ENCODE measurements at places on chromosomes 6 and 20.

DNA sequence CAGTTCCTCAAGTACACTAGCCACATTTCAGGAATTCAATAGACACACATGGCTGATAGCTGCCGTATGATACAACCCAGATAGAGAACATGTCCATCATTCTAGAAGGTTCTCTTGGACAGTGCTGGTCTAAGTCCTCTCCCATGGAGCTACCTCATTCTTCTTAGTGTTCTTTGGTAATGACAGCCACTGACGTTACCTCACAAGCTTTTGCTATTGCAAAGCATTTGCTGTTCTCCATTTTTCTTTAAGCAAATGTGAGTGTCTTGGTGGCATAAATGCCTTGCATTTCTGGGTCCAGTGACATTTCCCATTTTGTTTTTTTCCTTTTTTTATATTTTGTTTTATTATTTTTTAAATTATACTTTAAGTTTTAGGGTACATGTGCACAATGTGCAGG is 8.3 kb upstream of the CEBPB start:
- DNase-seq: no peak

- DNase-seq: no peak
Measured at GRCh38 chr6:157393669-157394327, 12.8 kb downstream of the ZDHHC14 start.

GRCh38 chr6:169274781-169275180 is 21.1 kb upstream of the THBS2 start:
- no peak for DNase-seq

DNA sequence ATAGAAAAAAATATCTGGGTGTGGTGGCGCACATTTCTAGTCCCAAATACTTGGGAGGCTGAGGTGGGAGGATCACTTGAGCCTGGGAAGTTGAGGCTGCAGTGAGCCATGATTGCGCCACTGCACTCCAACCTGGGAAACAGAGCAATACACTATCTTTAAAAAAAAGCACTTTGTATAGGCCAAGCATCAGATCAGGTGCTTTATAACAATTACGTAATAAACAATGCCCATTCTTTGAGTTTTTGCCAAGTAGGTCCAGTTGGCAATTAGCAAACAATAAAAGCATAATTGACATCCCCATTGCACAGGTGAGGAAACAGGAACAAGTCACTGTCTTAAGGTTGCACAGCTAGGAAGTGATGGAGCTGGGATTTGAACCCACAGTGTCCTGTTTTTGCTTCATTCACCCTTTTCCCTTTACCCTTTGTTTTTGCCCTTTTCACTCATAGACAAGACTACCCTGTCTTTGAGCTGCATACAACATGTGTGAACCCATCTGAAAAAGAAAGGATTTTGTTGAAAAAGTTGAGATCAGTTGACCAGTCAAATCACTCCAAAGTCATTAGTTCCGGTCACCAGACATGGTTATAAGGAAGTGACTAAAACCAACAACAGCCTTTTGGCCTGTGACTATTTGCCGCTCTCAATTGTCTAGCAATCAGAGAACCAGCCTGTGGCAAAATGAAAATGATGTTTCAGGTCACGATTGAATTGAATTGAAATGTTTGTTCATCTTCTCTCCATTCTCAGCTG is 303.6 kb downstream of the TFAP2C start:
- DNase-seq: no peak

DNA sequence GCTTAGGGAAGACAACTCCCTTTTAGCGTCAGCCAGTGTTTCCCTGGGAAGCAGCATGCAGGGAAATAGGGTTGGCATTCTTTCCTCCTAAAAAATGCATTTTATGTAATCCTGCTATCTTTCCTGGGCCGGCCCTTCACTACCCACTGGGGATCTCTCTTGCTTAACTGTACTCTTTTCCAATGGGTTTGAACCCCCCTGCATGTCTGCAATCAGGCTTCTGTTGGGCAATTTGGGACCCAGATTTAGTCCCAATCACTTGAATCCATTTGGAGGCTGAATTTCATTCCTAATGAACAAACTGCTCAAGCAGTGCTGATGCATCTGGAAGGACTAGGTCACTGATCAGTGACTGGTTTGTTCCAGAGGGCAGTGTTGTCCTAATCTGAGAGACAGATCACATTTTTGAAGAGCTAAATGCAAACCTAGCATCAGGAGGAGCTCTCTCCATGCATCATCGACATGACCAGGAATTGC is 152.0 kb downstream of the TSHZ2 start:
- DNase-seq: no peak

DNA sequence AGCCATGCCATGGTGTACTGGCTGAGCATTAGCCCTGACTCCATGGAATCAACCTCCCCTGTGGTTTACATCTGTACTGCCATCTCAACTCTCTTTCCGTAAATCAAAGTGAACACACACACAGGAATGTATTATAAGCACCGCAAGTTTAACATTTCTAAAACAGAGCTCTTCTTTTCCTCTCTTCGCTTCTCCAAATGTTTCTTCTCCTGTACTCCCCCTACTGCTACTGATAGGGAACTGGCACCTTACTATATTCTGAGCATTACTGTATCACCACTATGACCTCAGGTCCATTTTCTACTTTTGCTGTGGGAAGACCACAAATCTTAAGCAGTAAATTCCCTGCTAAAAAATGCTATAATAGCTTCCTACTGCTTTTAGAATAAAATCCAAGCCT is 101.2 kb downstream of the NUS1 start:
- no peak for DNase-seq

All from stimulated activated CD8-positive, alpha-beta memory T cell treated with anti-CD3 and anti-CD28 coated beads, Interleukin-12 subunit alpha, Interleukin-12 subunit beta, amount 100 ng/mL, for 4 hours (primary cell).